OCI-LY7 (cell line): ENCODE measurements at places on chromosomes 12 and 14. TPM values are rescaled to one million over a fixed set of nuclear protein-coding genes. Genes with fewer than 3 reads are reported as not detected.

DNAI7 gene
- total RNA-seq = not detected in 2 replicates

ANO2 gene
- not detected in 2 replicates for total RNA-seq

PABPN1 gene
- total RNA-seq = 314 and 319 TPM in 2 replicates

SLC5A8 gene
- not detected in 2 replicates for total RNA-seq

ACOT4 gene
- total RNA-seq = not detected in 2 replicates

NRIP2 gene
- total RNA-seq = not detected in 2 replicates

ZFC3H1 gene
- 66.8 and 75.9 TPM in 2 replicates for total RNA-seq

TAS2R42 gene
- not detected in 2 replicates for total RNA-seq

FITM1 gene
- 0.97 and 1.4 TPM in 2 replicates for total RNA-seq

P2RX2 gene
- not detected in 2 replicates for total RNA-seq

MYF6 gene
- not detected in 2 replicates for total RNA-seq
